ENCODE measurements at places on chromosomes 3 and 15. TPM values are rescaled to one million over a fixed set of nuclear protein-coding genes. Genes with fewer than 3 reads are reported as not detected.
A peak's percentile ranks its signal among the peaks of the same experiment; 100 is the strongest.

IL16 gene
- 319 TPM for polyA plus RNA-seq

SEMA3F gene
- not detected for polyA plus RNA-seq

APBA2 gene
- 59.7 TPM for polyA plus RNA-seq

DNA sequence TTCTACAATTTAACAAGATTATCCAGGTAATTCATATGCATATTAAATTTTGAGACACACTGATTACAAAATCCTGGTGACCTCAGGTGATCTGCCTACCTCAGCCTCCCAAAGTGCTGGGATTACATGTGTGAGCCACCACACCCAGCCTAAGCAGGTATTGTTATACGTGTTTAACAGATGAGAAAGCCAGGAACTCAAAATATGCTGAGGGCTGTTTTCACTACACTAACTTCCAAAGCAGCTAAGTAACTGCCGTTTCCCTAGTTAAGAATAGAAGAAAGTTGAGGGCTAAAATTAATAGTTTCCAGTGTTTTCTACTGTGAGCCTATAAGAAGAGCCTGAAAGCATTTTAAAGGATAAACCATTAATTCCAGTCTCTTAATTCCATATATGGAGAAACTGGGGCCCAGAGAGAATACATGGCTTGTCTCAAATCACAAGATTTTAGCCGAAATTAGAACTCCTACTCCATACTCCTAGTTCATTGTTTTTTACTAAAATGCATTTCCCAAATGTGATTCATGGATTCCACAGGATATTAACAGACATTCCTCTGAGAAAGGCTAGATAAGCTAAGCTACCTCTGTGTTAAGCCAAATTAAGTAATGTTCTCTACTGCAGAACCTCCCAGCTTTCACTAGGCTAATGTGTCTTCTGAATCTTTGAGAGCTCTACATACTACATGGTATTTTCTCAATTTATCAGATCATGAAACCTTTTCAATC lies 17.0 kb upstream of the AVEN start:
- DNase-seq: no peak

DNA sequence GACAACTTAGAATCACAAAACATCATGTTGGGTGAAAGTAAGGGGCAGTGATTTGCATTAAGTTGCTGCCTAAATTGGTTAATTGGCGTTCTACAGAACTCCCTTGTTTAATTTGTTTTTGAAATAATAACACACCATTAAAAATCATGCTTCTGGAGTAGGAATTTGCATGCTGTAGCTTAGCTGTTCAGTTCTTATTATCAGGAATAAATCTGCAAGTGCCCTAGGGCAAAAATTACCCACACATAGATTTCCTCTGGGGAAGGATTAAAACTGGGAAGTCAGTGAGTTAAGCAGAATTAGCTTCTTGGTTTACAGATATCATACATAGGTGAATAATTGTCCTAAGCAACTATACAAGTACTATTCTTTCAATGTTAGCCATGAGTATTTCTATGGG lies 381.6 kb upstream of the NAALADL2 start:
- DNase-seq: no peak

DNA sequence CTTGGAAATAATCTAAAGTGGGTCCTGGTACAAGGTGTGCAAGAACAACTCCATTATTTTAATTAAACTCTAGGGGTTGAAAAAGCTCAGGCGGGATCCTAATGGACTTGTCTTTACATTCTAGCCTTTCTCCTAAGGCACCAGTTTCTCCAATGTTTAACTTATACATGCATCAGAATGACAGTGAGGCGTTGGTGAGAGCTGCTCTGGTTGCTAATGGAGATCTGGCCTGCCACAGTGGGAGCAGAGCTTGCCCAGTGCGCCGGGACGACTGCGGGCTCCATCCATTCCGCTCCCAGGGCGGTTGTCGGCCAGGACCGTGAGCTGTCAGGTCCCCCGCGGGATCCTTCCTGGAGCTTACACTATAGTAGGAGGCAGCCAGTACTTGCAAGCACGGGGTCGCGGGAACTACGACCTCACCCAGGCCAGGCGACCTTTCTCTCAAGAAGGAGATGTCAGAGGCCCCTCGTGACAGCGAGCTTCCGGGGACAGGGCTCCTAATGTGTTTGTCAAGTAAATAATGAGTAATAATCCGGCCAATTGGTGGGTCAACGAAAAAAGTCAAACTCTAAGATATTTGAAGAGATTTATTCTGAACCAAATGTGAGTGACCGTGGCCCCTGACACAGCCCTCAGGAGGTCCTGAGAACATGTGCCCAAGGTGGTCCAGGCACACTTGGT lies 991 bp upstream of the HIGD1A start:
- DNase-seq: no peak

DNA sequence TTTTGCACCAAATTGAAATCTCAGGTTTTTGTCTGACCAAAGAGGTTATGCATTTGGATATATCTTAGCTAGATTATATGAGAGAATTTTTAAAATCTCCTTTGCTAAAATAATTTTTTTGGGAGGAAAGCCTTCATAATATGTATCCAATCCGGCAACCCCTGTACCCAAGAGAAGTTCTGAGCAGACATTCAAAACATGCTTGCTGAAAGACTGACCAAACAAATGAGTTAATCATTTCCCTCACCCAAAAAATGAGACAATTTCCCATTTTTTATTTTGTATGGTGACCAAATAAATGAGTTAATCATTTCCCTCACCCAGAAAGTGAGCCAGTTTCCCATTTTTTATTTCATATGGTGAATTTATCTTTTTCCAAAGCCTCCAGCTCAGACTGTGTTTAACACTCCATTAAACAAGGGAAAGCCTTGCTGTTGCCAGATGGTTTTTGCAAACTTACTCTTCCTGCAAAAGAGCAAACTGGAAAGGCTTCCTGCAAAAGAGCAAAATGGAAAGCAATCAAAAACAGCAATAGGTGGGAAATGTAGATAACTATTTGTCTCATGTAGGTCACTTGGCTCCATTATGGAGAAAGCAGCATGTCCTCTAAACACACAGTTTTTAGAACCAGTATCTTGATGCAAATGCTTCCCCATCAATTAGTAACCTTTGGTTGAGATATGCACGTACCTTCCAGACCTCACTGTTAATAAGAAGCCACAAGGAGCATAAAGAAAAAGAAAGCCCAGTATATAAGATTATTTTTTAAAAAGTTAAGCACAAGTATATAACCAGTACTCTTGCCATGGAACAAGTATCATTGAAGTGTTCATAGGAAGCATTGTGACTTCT lies 78.4 kb upstream of the OSTN start:
- no peak for DNase-seq

GRCh38 chr3:157754451-157754850 lies 251.2 kb upstream of the VEPH1 start:
- no peak for DNase-seq

DNA sequence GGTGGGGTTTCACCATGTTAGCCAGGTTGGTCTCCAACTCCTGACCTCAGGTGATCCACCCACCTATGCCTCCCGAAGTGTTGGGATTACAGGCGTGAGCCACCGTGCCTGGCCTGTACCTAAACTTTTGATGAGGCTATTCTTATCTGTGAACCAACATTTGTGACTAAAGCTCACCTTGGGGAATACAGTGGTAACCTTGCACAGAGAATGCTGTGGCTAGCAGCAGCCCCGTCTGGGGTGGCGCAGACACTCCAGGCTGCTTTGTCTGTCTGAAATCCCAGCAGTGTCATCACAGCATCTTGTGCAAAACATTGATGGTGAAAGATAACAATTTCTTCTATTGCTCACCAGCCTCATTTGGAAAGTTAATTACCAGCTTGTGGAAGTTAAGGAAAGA lies 58.9 kb downstream of the CMTM8 start:
- peak; percentile 50 for DNase-seq

GRCh38 chr3:5317557-5317956 lies 130.1 kb downstream of the EDEM1 start:
- DNase-seq: no peak

GRCh38 chr3:188051801-188052168 lies 102.2 kb upstream of the LPP start:
- DNase-seq: no peak

GRCh38 chr3:49104052-49104426 lies 518 bp downstream of the QARS1 start:
- DNase-seq: no peak

GRCh38 chr3:192413461-192413860 lies 313.9 kb downstream of the FGF12 start:
- DNase-seq: no peak

DNA sequence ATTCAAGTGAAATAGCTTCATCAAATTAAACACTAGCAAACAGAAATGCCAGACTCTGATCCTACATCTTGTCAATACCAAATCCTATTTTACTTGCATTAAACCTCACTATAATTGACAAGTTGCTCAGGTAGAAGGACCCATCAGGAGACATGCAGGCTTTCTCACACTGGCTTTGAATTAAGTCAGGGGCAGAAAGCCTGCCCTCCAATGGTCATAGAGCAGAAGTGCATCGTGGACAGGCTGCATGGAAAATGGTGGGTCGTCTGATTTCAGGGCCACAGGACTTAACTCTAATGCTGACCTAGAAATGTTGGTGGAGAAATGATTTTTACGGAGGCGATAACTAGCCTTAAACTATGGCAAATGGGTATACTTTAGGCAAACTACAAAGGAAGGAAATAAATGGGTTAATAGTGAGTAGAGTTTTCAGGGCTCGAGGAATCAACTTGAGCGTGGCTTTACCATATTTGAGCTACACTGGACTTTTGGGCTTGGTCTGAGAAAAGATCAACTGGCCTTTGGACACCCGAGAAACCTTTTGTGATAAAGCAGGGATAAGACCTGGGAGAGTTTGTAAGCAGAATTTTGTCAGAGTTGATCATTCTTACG lies 283.9 kb downstream of the GRM7 start:
- DNase-seq: no peak

- no peak for DNase-seq
Observed at GRCh38 chr15:34360298-34360697, 6.7 kb downstream of the LPCAT4 start.

GRCh38 chr3:172803489-172803888 lies 53.0 kb downstream of the ECT2 start:
- no peak for DNase-seq

- DNase-seq: no peak
Observed at GRCh38 chr3:81242871-81243270, 518.6 kb downstream of the GBE1 start.

GRCh38 chr3:46349484-46350261 lies 4.2 kb upstream of the CCR2 start:
- peak; percentile 32 for DNase-seq

GRCh38 chr3:125967156-125967555 lies 1.8 kb upstream of the ROPN1B start:
- no peak for DNase-seq

DNA sequence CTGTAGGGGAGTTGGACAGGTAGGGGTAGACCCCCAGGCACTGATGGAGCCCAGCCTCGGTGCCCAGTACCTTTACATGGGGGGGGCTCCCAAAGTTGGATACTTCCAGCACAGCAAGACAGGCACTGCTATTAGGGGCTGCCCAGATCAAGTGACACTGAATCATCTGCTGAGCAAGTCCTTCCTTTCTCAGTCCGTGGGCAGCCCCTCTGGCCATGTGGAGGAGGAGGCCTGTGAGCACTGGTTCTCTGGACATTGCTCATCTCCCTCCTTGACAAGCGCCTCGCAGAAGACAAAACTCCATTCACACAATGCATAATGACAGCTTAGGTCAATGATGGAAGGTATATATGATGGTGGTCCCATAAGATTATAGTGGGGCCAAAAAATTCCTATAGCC lies 35.7 kb downstream of the EEFSEC start:
- no peak for DNase-seq

DNA sequence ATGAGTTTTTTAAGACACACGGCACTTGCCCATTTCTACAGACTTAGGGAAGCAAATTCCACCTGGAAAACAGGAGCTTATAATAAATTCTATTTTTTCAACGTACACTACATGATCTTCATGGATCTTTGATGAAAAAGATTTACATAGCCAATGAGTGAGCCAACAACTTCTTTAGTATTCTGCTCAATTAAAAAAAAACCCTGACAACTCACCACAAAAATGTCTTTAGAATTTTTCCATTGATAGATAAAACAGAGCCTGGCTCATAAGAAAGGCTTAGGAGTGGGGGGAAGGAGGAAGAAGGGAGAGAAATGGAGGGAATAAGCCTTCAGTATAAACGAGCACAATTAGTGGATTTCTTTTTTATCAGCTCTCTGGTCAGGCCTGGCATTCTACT lies 126.7 kb downstream of the ATP10A start:
- no peak for DNase-seq

DNA sequence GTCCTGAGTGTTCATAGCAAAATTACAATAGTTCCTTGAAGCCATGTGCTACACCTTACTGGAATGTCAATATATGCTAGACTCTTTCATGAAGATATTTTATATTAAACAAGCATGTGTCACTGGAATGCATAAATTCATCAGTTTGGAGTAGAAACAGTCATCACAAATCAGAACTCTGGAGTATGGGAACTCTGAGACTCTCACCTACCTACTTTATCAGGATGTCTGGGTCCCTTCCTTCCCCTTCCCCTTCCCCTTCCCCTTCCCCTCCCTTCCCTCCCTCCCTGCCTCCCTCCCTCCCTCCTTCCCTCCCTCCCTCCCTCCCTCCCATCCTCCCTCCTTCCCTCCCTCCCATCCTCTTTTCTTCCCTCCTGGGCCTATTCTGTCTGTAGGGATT lies 144.7 kb upstream of the PEX5L start:
- no peak for DNase-seq

DNA sequence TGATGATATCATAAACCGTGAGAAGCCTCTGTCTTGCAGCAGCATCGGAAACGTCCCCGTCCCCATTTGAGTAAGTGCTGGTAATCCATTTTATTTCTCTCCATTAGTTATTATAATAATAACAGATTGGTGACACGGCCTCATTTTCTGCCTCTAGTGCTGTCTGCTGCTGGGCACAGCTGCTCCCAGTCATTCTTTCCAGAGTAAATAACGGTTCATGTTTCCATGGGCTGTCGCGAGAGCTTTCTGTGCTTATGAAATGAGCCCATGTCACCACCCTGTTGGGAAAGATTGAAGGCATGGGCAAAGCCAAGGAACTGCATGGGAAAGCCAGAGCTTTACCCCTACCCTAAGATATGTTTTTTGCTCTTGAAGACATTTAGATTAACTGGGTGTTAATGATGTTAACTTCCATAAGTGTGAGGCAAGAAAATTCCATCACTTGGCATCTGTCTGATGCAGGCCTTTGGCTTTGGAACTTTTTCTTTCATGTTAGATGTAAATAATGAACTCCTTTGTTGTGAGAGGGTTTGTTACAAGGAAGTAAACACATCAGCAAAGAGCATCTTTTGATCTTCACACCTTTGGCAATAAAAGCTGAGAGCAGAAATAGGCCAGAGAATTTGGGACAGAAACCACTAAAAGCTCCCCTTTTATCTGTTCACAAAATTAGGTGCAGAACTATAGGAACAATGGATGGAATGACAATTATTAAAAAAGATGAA lies 141.8 kb downstream of the FILIP1L start:
- no peak for DNase-seq

GRCh38 chr3:195524171-195524896 lies 18.8 kb downstream of the PPP1R2 start:
- DNase-seq: no peak

GRCh38 chr3:171346019-171346418 lies 114.2 kb downstream of the TNIK start:
- DNase-seq: no peak

GRCh38 chr15:100020189-100020588 lies 287.0 kb upstream of the LYSMD4 start:
- DNase-seq: no peak

Data from naive thymus-derived CD4-positive, alpha-beta T cell (primary cell).